ENCODE measurements at places on chromosomes 2 and 18. TPM values are rescaled to one million over a fixed set of nuclear protein-coding genes. Genes with fewer than 3 reads are reported as not detected.

The NUP35 gene
- 12.0 TPM for total RNA-seq

The DLGAP1 gene
- 2.3 TPM for total RNA-seq

The STPG4 gene
- 0.64 TPM for total RNA-seq

The HOXD13 gene
- total RNA-seq, result not detected

The LTBP1 gene
- 29.7 TPM for total RNA-seq

All from astrocyte (in vitro differentiated cells and primary cell).